Activated CD8-positive, alpha-beta memory T cell treated with anti-CD3 and anti-CD28 coated beads for 48 hours (primary cell): ENCODE measurements at places on chromosomes 16 and 17.

DNA sequence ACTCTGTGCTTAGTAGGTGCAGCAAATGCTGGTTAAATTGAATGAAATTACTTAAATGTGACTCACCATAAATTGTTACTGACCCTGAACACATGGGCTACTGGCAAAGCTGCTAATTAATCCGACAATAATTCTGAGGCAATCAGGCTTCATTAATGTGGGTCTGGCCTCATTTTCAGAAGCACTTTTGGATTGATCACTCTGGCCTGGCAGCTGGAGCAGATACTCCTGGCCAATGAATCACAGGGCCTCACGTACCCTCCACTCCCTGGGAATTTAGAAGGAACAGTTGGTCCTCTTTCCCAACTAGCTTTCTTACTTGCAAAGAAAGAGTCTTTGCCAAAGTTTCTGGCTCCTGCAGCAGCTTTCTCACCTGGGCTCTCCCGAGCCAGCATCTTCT lies 162.0 kb upstream of the ZKSCAN2 start:
- no peak for DNase-seq

DNA sequence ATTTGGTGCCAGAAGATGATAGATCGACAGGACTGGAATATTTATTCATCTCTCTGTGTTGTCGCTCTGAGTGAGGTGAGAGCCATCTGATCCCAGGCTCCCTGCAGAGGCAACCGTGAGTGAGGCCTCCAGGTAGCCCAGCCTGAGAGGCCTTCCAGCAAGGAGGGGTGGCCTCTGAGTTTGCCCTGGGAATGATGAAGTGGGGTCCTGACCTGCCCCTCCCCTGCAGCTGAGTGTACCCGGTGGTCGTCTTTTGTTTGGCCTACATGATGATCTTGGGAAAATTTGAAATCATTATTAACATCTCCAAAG lies 86.4 kb downstream of the CBLN1 start:
- no peak for DNase-seq

GRCh38 chr16:66921729-66922450 lies 3.2 kb upstream of the CDH16 start:
- DNase-seq = no peak

GRCh38 chr17:72068643-72069042 lies 52.2 kb upstream of the SOX9 start:
- no peak for DNase-seq

- no peak for DNase-seq
These were observed 1.4 kb upstream of the GRN start for GRCh38 chr17:44343510-44344209.

- DNase-seq = no peak
These were observed at the start of gene MPP3 for GRCh38 chr17:43832976-43833829. Gene MPP3, minus strand, starts transcription at chr17:43833146. Its CDS starts 1,240 bp downstream, at chr17:43831906.

DNA sequence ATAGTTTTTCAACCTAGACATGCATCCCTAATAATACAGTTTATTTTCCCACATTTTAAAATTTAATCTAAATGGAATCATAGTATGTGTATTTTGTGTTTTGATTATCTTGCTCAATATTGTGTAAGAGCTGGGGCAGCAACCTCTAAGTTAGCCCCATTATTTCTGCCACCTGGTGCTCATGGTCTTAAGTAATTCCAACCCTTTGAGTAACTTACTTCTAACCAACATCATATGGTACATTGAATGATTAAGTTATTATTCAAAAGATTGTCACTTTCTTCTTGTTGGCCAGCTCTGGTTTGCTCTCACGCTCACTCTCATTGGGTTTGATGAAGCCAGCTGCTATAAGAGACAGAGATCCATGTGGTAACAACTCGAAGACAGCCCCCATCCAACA lies 3.9 kb upstream of the KRTAP4-3 start:
- DNase-seq = no peak

DNA sequence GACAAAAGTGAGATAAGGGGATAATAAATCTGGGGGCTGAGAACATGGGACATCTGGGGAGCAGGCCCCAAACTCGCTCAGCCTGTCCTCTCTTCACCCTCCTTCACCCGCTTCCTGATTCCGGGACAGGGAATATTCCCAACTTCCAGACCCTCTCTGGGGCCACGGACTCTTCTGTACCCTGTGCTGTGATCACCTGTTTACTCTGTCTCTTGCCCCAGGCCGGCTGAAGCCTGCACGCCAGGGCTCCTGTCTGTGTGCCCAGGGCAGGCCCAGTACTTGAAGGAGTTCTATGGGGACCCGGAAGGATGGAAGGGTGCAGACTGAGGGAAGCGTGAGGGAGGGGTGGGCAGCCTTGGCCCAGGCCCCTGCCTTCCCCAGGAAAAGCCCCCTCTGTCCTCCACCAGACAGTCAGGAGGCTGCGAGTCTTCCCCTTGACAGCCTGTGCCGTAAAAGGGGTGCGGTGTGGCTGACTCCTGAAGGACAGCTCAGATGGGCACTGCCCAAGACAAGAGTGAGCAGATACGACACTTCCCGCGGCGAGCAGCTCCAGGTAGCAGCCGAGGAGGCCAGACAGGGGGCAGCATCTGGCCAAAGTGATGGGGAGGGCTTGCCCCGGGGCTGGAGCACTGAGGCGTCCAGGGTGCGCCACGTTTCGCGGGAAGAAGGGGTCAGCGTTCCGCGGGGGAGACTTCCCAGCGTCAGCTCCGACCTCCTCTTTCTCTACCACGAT lies 1.0 kb upstream of the CCNF start:
- no peak for DNase-seq

GRCh38 chr16:30351001-30351441 lies 4.1 kb downstream of the CD2BP2 start:
- DNase-seq = no peak

GRCh38 chr16:12260647-12261262 lies 284.2 kb downstream of the SNX29 start:
- no peak for DNase-seq

DNA sequence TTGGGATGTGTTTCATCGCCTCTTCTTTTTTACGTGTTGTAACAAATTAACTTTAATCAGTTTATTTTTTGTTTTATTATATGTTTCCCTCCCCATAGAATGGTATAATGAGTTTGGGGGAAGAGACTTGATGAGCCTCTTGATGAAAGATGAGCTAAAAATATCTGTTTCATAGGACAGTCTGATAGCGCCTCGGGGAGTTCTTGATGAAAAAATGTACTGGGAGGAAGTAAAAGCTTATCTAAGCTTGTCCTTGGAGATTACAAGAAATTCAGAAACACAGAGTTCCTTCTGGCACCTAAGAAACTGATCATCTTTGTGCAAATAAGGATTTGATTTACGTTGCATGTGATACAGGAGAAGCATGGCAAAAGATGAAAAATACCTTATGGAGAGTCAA lies 350.2 kb upstream of the CDH8 start:
- DNase-seq = no peak

GRCh38 chr17:8577868-8578267 lies 52.7 kb downstream of the MYH10 start:
- DNase-seq = no peak

GRCh38 chr17:5975661-5976060 lies 94.5 kb upstream of the WSCD1 start:
- DNase-seq = no peak

DNA sequence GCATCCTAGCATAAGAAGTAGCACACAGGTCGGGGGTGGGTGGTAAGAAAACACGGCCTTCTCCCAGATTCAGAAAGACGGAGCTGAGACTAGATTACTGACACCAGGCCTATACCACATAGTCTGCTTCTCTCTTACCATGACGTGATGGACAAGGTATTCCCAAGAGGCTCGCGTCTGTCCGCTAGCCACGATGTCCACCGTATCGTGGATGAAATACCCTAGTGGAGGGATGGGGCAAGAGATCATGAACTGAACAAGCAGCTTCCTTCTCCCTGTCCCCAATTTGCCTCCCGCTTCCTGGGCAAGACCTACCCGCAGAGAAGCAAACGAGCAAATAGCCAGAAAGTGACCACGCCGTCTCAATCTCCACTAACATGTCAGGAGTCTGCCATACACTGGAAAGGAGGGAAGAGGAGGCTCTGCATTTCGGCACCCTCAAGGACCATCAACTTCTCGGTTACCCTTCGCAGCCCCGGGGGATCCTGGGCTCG lies 820 bp downstream of the TLCD1 start:
- DNase-seq = peak; percentile 46

DNA sequence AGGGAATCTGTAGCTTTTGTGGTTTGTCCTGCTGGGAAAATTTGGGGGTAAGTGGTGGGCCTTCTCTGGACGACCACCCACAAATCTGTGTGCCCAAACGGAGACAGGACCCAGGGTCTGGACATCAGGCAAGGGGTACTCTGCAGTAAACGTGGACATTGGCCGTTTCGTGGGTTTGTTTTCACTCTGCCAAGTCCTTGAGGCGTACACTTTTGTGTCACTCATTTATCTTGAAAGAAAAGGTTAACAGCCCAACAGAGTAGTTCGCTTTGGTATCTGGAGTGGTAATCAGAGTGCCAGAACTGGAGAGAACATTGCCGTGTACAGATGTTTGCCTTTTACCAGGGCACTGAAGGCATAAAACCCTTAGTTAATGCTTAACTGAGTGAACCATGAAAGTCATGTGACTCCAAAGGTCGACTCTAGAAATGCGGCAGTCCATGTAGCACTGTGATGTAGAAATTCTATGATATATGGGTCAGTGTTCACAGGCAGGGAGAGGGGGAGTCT lies 15.4 kb downstream of the NAA60 start:
- no peak for DNase-seq

DNA sequence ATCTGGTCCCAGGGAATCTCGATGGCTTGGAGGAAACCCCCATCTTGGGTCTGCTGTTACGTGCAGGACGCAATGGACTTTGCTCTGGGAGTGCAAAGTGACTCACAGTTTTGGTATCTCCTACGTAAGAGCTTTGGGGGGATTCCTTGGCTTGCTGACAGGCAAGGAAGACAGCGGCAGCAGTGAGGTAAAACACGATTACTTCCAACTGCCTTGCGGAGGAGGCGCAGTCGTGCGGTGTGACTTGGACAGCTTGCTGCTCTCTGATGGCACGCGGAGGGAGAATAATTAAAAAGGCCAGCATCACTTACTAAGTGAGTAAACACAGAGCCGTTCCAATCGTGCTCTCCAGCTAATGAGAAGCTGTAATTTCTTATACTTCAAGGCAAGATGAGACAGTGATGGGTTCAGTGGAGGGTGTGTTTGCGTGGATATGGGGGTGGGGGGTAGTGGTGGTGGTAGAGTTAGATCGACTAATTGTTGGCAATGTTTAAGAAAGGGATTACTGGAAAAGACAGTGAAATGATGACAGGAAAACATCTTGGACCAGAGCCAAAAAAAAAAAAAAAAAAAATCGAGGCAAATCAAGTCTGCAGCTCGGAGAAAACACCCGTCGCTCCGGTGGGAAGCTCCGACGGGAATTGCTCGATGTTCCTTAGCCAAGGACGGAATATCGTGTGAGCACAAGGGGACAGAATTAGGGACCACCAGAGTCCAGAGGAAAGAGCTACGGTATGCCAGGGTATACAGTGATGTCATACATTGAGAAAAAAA lies 184.8 kb upstream of the ZFHX3 start:
- no peak for DNase-seq

GRCh38 chr16:27729516-27730304 lies 179.8 kb downstream of the KATNIP start:
- no peak for DNase-seq

DNA sequence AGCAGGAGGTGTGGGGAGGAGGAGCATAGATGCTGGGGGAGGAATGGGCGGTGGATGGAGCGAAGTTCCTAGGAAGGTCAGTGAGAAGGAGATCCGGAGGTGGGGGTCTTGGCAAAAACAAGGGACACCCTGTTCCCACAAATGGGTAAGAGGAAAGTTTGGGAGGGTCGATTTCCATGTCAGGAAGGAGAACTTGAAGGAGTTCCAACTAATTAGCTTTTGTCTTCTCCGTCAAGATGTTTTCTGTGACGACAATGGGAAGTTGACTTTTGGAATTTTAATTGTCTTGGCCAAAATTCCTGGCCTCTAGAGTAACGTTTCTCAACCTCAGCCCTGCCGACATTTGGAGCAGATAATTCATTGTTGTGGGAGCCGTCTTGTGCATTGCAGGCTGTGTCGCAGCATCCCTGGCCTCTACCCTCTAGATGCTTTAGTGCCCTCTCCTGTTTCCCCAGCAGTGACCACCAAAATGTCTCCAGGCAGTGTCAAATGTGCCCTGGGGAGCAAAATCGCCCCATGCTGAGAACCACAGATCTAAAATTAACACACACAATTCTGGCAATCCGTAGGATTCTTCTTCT lies 97.1 kb downstream of the PITPNC1 start:
- no peak for DNase-seq

DNA sequence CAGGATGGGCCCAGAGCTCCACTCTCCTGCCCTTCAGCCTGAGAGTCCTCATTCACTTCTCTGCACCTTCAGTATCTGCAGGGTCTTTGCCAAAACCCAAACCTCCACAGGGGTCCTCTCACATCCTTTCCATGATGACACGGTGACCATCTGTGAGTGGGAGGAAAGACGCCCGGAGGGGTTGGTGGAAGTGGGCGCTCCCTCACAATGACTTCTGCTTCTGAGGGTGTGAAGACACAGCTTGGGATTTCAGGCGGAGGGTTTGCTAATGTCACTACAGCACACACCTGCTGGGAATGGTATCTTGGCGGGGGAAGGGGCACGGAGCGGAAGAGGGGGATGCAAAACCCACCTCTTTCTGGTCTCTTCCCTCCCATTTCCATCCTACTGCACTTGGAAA lies 115.1 kb upstream of the SDK2 start:
- DNase-seq = no peak

DNA sequence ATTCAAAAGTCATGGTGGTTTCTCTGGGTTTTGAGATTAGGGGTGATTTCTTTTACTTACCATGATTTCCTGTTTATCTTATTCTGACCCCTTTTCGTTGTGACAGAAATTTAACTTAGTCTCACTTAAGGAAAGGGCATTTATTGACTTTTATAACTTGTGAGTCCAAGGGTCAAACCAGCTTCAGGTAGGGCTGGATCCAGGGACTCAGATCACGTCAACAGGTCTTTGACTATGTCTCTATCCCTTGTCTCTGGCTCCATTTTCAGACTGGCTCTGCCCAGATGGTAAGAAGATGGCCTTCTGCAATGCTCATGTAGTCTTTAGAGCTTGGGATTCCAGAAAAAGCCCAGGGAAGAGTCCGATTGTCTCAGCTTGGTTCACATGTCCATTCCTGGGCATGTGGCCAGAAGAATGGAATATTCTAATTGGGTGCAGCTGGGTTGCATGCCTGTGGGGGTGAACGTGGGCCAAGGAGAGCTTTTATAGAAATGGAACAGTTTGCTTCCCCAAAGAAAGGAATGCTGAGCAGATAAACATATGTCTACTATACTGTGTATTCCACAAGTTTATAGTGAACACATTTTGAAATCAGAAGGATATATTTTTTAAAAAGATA lies 13.4 kb downstream of the USP43 start:
- DNase-seq = no peak

GRCh38 chr16:49921791-49922456 lies 66.0 kb upstream of the ZNF423 start:
- no peak for DNase-seq

GRCh38 chr16:69013991-69014390 lies 91.5 kb upstream of the HAS3 start:
- no peak for DNase-seq
